Neural crest cell (in vitro differentiated cells): ENCODE measurements at places on chromosomes 3 and 15.

DNA sequence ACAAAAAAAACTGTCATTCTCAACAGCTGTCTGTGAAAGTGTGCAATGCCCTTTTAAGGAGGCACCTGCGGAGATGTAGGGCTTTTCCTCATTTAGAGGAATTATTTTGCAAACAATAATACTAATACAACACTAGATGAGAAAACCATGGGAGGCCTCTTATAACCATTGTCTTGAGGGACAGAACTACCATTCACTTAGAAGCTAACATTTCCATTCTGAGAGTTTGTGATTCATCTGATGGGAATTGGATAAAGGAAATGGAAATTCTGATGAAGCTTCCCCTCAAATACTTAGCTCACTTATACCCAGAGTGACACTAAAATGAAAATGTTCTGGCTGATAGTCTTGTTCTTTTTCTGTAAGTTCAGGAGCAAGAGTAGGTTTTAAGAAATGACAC lies 147.7 kb downstream of the CADPS start:
- DNase-seq: no peak

DNA sequence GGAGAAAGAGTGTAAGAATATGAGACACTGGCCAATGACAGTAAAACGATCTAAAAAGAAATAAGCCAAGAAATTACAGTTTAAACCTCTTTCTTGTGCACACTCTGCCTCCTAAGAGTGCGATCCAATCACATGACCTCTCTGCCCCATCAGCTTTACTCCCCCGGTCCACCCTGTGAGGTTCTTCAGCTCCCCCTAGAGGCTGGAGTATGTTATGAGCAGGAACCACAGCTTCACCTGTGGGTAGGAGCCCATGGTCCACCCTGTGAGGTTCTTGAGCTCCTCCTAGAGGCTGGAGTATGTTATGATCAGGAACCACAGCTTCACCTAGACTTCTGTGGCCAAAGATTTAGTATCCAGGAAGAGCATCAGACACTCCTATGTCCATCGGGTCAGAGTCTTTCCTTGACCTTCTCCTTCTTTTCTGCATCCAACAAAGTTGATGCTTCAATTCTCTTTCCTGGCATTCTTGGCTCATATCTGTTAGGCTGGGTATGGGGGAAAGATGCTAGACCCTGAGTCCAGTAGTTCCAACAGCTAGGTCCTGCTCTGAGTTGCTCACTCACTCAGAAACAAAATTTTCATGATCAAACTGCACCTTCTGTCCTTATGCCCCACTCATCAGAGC lies 164.0 kb downstream of the MINAR1 start:
- DNase-seq: peak; percentile 19

DNA sequence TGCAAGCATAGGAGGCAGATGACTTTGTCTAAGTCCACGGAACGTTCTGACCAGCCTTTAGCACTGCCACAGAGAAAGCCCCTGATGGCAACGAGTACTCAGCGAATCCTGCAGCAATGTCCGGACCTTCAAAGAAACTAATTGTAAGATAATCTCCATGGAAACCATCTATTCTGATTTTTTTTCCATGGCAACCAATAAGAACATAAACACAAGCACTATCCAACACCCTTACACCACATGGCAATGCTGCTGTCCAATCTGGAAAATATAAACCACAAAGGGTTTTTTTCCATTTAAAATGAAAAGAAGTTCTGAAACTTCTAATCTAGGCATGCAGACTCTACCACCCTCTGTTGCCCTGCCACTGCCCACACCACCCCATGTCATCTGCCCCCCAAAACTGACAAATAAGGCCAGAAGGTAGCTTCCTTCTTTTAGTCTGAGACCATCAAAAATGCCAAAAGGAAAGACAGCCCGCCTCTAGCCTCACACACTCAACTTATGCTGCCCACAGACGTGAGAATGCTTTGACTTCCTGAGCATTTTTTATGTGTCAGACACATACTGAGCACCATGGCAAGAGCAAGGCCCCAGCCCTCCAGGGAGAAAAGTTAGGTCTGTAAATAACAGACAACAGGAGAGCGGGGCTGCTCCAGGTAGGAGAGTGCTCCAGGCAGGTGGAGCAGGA lies 44.5 kb downstream of the POC1A start:
- DNase-seq: no peak

- no peak for DNase-seq
These were observed 181.1 kb downstream of the LRTM1 start for GRCh38 chr3:54746722-54747121.

GRCh38 chr15:34581043-34581365 lies 2.4 kb downstream of the GOLGA8B start:
- no peak for DNase-seq

DNA sequence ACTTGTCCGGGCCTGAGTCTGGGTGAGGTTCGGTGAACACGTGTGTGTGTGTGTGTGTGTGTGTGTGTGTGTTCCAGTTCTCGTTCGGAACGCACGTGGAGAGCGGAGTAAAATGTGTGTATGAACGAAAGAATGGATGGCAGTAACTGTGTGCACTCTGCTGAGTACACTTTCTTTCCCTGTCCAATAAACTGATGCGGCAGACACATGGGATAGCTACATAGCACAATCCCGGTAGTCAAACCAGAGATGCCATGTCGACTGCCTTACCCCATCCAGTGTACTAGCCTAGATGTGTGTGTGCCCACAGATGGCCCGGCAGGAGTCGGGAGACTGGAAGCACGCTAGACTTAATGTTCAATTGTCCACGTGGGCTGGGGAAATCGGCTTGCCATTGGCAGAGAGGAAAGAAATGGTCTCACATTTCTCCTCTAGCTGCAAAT lies 507 bp upstream of the GOLIM4 start:
- peak; percentile 58 for DNase-seq

GRCh38 chr3:51391075-51391565 lies at the start of gene RBM15B:
RBM15B (plus strand) TSS chr3:51391285; CDS start chr3:51391400, 115 bp downstream.
- DNase-seq: peak; percentile 93

DNA sequence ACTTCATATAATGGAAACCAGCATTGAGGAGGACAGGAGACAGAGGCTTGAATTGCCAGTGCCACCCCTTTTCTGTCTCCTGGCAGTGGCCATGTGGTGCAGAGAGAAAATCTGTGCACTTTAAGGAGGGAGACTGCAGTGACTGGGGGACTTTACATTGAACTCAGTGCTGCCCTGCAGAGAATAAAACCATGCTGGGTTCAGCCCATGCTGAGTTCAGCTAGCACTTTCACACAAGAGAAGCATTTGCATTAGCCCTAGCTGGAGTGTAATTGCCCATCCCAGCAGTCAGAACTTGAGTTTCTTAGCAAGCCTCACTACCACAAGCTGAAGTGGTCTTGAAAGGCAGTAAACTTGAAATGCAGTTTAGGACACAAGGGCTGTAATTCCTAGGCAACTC lies 677.5 kb downstream of the ZPLD1 start:
- DNase-seq: no peak

DNA sequence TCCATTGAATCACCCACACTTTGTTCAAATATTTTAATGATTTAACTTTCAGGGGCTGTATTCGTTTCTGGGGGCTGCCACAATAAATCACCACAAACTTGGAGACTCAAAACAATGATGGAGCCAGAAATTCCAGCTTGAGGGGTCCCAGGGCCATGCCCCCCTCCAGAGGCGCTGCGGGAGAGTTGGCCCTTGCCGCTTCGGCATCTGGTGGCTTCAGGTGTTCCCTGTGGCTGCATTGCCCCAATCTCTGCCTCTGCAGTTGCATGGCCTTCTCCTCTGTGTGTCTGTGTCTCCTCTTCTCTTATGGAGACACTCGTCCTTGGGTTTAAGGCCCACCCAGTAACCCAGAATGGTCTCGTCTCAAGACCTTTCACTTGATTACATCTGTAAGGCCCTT lies 144.7 kb downstream of the CHSY1 start:
- DNase-seq: no peak

DNA sequence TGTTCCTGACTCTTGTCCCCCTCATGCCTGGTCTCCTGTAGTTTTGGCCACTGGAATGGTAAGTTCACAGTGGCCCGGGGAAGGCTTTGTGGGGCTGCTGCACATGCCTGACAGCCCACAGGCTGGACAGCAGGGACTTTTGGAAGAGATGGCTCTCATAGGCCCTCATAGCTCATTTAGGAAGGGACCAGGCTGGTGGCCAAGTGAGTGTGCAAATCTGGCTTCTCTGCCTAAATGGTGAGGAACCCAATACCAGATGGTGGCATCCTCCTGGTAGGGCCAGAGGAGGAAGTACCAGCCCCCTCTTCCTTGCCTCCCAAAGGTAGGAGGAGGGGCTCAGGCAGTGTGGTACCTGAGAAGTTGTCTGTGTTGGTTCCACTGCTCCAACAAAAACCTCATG lies 25.6 kb downstream of the ALPK3 start:
- DNase-seq: no peak

- DNase-seq: no peak
These were observed 129.1 kb upstream of the SMAD3 start for GRCh38 chr15:66936109-66936860.

DNA sequence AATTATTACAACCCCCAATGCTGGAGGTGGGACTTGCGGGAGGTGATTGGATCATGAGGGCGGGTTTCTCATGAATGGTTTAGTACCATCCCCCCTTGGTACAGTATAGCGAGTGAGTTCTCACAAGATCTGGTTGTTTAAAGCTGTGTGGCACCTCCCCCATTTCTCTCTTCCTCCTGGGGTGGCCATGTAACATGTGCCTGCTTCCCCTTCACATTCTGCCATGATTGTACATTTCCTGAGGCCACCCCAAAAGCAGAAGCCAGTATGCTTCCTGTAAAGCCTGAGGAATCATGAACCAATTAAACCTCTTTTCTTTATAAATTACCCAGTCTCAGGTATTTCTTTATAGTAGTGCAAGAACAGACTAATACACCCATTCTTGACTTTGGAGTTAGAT lies 20.3 kb upstream of the PROK2 start:
- no peak for DNase-seq

GRCh38 chr15:68407886-68408881 lies 23.8 kb downstream of the ITGA11 start:
- DNase-seq: no peak

GRCh38 chr3:66377800-66378199 lies 123.0 kb downstream of the LRIG1 start:
- DNase-seq: no peak

DNA sequence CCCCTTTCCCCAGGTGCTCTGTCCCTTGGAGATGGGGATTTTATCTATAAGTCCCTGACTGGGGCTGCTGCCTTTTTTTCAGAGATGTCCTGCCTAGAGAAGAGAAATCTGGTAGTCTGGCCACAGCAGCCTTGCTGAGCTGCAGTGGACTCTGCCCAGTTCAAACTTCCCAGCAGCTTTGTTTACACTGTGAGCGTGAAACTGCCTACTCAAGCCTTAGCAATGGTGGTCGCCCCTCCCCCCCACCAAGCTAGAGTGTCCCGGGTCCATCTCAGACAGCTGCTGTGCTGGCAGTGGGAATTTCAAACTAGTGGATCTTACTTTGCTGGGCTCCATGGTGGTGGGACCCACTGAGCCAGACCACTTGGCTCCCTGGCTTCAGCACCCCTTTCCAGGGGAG lies 38.9 kb downstream of the TMEM266 start:
- no peak for DNase-seq

GRCh38 chr3:62803276-62803675 lies 71.9 kb downstream of the CADPS start:
- no peak for DNase-seq
